ENCODE measurements at places on chromosomes 5 and 9. TPM values are rescaled to one million over a fixed set of nuclear protein-coding genes. Genes with fewer than 3 reads are reported as not detected.

The ZMAT2 gene
- total RNA-seq: 71.8 TPM

The HTR4 gene
- 5.8 TPM for total RNA-seq

The IL13 gene
- not detected for total RNA-seq

The ZNF483 gene
- total RNA-seq: 165 TPM

The NANS gene
- 18.0 TPM for total RNA-seq

The PCAT7 gene
- total RNA-seq: 1.0 TPM

The ZBTB26 gene
- 9.0 TPM for total RNA-seq

The C5orf15 gene
- 22.8 TPM for total RNA-seq

The TLX3 gene
- total RNA-seq: not detected

The ANKRD34B gene
- total RNA-seq: 0.80 TPM

The ISL1 gene
- not detected for total RNA-seq

The ABLIM3 gene
- 32.7 TPM for total RNA-seq

The DIRAS2 gene
- total RNA-seq: 163 TPM

The MELK gene
- total RNA-seq: not detected

The CDH12 gene
- 23.6 TPM for total RNA-seq

All from dorsolateral prefrontal cortex (tissue), 122 donors.